PC-9 (cell line): ENCODE measurements at places on chromosomes 16 and 17.
A peak's percentile ranks its signal among the peaks of the same experiment; 100 is the strongest.

- DNase-seq: no peak
These were observed 2.1 kb downstream of the IRX5 start for GRCh38 chr16:54932737-54933254.

DNA sequence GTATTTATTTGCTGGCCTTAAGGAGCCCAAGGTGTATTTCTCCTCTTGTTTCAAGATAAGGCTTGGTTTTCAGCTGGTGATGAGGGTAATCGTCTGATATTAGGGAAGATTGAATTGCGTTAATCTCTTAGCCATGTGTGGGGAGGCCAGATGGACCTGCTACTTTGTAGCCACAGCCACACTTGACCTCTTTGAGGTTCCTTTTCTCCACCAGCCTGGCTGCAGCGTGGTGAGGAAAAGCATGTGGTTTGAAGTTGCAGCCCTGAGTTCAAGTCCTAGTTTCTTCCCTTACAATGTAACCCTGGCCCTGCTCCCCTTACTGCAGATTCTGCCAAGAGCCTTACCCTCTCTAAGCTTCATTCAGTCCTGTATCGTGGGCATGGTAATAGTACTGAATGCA is 3.1 kb downstream of the MINK1 start:
- DNase-seq: no peak

DNA sequence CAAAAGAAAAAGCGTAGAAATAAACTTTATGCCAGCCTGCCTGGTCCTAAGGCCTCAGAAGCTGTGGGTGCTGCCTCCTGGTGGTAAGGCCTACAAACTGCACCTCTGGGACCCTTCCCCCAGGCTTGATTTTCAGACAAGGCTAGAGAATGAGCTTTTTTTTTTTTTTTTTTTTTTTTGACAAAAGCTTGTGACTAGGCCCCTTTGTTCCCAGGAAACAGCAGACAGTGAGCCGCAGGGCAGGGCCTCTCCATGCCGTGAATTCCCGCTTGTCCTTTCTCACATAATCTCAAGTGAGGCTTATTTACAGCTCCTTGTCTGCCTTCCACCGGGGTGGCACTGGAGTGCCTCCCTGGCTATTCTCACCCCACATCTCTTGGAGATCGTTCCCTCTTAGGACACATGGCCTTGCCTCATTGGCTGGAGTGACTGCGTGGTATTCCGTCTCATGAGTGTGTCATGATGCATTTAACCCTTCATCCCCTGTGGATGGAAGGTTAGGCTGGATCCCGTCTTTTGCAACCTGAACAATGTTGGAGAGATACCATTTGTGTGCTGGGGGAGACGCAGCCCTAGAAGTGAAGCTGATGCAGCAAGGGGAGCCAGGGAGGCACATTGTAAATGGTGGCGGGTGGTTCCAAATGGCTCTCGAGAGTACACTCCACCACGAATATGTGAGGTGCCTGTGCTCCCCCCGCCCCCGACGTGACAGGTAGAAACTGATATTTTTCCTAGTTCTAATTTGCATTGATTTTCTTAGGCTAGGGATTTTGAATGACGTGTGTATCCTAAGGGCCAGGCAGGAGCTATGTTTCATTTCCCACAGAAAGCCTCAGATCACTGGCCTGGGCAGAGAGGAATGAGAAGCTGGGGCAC is 49.6 kb downstream of the USP22 start:
- DNase-seq: peak; percentile 83

DNA sequence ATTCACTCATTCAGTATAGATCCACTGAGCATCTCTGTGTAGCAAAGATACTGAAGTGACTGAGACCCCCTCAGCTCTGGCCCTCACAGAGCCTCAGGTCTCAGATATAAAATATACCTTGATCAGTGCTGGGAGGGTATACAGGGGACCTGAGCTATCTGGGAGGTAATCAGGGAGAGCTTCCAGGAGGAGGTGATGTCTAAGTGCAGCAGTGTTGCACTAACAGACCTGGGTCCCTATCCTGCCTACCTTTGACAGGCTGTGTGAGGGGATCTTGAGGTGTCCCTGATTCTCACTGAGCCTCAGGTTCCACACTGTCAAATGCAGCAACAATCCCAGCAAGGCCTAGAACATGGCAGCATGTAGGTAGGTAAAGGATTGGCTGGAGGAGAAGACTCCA is 6.5 kb upstream of the ALKBH5 start:
- no peak for DNase-seq
